T-helper 2 cell (primary cell): ENCODE measurements at places on chromosomes 7 and 10.

DNA sequence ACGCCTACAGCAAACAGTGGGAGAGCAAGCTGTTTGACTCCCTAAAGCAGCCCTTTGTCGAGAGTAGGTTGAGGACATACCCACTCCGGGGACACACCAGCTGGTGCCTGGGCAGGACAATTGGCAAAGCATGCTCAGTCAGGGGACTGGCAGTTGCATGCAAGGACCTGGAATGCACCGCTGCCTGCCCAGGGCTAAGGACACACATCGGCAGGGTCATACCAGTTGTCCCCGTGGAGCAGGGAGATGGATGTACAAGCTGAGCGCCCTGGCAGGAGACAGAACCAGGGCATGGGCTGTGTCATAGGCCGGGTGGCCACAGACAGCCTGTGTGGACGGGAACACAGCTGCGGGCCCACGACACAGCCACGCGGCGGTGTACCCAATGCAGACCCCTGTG is 18.3 kb upstream of the ELN start:
- DNase-seq: no peak

DNA sequence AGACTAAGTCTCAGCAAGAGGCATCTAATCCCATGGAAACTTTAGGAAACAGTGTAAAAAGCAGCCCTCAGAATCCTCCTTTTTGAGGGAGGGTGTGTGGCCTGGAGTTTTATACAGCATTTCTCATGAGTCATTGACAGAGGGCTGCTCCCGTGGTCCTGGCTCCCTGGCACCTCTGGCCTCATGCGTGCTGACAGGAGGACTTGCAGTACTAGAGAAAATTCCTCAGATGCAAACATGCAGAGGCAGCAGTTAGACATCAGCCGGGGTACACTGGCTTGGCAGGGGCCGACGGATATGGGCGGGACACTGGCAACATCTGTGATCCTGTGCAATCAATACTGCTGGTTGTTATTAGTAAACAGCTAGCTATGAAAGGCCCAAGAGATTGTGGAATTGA is 925.1 kb upstream of the CELF2 start:
- no peak for DNase-seq

GRCh38 chr7:16400893-16401275 is 20.5 kb downstream of the CRPPA start:
- no peak for DNase-seq

DNA sequence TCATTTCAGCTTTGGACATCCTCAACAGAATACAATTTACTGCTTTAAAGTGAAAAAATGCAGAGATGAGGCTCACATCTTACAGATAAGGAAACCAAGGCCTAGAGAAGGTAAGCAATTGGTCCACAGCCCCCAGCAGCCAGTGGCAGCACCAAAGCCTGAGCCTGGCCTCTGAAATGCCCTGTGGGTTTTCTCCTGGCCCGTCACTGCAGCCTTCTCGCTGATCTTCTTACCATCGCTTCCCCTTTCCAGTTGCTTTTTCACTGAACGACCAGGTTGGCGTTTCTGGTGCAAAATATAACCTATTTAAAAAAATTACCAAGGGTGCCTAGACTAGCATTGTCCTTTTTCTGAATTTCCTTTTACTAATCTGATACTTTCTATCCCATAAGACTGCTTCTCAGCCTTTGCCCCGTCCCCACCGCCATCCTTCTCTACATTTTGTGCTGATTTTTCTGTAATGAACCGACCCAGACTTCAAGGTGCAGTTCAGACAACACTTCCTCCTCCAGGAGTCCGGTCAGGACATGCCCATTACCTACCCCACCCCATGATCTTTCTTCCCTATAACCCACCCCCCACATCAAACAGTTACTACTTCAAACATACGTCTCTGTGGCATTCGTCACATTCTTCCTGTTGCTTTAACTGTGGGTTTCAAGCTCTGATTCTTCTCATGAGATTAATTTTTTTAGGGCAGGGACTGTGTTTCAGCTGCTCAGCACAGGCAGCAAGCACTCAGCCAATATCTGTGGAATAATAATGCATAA is 289.4 kb downstream of the DNAJB6 start:
- DNase-seq: no peak

GRCh38 chr10:62732841-62733653 is 71.5 kb upstream of the ADO start:
- peak; percentile 96 for DNase-seq

GRCh38 chr10:60426425-60426824 is 36.8 kb upstream of the ANK3 start:
- no peak for DNase-seq

DNA sequence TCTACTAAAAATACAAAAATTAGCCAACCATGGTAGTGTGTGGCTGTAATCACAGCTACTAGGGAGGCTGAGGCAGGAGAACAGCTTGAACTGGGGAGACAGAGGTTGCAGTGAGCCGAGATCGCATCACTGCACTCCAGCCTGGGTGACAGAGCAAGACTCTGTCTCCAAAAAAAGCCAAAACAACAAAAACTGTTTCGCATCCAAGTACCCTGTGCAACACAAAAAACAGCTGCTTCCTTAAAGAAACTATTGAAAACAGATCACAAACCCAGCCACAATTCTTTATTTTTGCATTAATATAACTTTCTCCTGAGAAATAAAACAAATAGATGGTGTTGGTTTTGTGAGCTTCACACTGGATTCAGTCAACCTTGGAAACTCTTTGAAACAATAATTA is 112.1 kb upstream of the AFAP1L2 start:
- no peak for DNase-seq

GRCh38 chr7:73978661-73979563 is 49.1 kb upstream of the ELN start:
- no peak for DNase-seq

DNA sequence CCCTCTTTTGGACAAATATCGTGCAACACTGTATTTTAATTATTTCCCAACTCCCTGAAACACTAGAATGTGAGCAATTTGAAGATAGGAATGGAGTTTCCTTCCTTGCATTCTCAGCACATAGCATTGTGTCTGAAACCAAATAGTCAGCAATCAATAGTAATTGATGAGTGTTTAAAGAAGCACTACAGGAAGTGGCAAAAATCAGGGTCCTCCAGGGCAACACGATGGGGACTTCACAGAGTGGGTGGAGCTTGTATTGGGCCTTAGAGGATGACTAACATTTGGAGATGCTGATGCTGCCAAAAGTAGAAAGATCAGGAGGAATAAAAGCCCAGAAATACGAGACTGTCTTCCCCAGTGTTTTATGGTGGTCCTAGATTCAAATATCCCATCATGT is 94.9 kb downstream of the NPSR1 start:
- no peak for DNase-seq

- no peak for DNase-seq
These were observed 130.0 kb downstream of the ELAPOR2 start for GRCh38 chr7:86929293-86930109.

DNA sequence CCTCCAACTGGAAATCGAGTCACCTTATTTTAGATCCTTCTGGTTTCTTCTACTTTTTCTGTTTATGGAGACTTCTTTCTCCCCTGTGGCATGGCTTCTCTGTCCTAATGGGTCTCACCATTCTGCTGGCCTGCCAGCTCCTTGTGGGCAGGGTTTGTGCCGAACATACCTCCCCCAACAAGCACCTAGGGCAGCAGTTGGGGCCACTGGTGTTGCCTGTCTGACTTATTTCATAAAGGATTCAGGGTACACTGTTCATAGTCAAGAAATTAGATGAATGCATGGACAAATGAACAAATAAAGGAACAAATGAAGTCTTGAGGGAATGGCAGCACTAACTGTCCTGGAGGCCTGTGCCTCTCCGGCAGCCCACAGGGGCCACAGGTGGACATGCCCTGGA is 55.6 kb upstream of the DOCK1 start:
- no peak for DNase-seq

- DNase-seq: no peak
These were observed 32.1 kb upstream of the LHFPL3 start for GRCh38 chr7:104296266-104296665.

GRCh38 chr10:27041196-27041595 is 59.1 kb downstream of the ANKRD26 start:
- no peak for DNase-seq

DNA sequence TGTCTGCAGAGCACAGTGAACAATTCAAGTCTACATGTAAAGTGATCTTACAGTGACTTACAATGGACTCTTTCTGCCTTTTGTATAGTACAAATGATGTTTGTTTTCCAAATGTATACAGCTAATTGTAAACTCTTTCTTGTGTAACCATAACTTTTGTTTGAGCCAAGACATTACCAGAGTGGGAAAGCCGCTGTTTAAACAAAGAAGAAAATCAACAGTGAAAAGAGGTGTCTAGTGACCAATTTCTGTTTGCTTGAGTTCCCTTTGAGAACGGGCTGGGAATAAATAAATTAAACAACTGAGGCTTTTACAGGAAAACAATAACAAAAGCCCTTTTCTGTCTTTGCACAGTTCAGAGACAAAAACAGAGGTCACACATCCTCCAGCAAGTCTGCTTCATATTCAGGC is 1163.4 kb downstream of the CNTNAP2 start:
- no peak for DNase-seq

DNA sequence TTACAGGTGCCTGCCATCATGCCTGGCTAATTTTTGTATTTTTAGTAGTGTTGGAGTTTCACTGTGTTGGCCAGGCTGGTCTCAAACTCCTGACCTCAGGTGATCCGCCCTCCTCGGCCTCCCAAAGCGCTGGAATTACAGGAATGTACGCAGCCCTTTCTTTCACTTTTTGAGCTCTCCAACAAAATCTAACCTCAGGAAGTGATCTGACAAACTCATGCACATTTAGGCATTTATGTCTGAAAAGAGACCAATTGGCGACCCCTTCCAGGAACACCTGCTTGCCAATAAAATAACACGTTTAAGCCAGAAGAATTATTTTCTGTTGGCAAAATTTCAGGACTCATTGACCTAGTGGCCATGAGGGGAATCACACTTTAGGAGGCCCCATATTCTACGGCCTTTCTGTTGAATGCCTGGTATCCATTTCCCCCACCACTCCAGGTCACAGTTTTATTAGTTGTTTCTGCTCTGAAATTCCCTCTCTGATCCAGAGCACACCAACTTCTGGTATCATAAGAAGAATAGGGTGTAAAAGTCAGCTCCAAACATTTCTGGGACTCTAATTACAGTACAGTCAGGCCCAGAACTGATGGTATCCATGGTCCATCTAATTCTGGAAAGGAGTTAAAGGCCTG is 65.8 kb upstream of the FRMD4A start:
- DNase-seq: no peak

- no peak for DNase-seq
These were observed 151.7 kb upstream of the IGFBP3 start for GRCh38 chr7:46072722-46073121.

GRCh38 chr7:31647511-31647910 is 39.5 kb upstream of the PPP1R17 start:
- DNase-seq: no peak

- no peak for DNase-seq
These were observed 212.7 kb downstream of the TMEM178B start for GRCh38 chr7:141286522-141286921.

- DNase-seq: no peak
These were observed 61.4 kb downstream of the ABI1 start for GRCh38 chr10:26799342-26799741.

- DNase-seq: no peak
These were observed 64.4 kb upstream of the NANOS1 start for GRCh38 chr10:118965096-118965495.
